NK-92 treated with Interleukin-12 subunit alpha and Interleukin-12 subunit beta, amount 100 ng/mL, for 24 hours (cell line): ENCODE measurements at places on chromosomes 6 and 20.

DNA sequence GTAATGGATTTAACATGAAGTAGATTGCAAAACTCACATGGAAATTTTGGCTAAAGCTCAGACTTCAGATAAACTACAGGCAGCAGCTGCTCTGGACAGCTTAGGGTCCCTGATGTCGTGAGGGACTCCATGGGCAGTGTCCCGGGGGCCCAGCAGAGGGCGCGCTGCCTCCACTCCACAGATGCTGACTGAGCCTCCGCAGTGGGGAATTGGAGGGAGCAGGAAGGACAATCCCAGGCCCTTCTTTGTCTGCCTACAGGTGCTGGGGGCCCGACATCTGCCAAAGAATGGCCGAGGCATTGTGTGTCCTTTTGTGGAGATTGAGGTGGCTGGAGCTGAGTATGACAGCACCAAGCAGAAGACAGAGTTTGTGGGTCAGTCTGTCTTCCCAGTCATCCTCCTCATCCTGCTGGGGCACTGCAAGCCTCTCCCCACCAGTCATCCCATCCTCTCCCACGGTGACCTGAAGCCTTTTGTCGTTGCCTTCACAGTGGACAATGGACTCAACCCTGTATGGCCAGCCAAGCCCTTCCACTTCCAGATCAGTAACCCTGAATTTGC is 35.9 kb downstream of the PLCG1 start:
- peak; percentile 45 for DNase-seq

DNA sequence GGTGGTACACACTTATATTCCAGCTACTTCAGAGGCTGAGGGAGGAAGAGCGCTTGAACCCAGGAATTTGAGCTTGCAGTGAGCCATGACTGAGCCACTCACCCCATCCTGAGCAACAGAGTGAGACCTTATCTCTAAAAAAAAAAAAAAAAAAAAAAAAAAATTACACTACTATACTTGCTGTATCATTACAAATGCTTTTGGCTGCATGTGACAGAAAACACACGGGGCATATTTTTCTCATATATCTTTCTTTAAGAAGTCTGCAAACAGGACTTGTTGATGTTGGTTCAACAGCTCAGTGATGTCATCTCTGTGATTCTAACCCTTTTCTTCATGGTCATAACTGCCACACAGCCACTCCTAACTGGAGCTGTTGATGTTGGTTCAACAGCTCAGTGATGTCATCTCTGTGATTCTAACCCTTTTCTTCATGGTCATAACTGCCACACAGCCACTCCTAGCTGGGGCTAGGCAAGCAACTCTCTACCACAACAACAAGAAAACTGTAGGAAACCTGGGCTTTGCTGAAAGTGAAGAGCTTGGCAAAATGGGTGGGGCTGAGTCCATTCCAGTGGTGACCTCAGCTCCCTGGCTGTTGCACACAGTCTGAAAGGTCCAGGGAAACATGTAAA is 19.8 kb downstream of the MTFR2 start:
- DNase-seq, result no peak

- no peak for DNase-seq
These were observed 34.3 kb downstream of the SRC start for GRCh38 chr20:37379967-37380828.

DNA sequence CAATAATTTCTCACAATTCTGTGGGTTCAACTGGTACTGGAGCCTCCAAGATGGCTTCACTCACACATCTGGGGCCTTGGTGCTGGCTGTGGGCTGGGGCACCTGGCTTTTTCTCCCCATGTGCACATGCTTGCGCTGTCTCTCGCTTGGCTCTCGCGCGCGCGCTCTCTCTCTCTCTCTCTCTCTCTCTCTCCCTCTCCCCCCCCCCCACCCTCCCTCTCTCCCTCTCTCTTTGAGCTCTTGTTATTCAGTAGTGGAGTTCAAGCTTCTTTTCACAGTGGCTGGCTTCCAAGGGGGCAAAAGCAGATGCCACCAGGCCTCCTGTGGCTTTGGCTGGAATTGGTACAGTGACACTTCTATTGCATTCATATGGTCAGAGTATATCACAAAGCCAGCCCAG is 10.8 kb upstream of the TBCC start:
- DNase-seq, result no peak

- DNase-seq, result no peak
These were observed 107.8 kb downstream of the RNGTT start for GRCh38 chr6:88855541-88856147.

GRCh38 chr20:42082611-42083010 is 464.4 kb upstream of the CHD6 start:
- DNase-seq, result no peak

DNA sequence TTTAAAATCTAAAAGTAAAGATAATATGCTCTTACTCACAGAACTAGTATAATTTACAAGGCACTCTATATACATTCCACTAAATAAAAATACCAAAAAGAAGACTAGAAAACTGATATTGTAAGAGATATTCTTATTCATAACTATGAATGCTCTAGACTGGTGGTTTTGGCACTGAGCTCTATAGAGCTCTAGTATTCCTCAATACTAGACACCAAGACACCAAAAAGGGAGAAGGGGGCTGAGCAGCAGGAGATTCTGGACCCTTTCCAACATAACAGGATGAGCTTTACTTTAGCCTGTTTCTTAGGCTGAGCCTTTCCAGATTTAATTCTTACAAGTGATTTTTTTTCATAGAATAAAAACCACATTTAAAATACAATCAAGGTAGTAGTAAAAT is 173.6 kb downstream of the COL21A1 start:
- DNase-seq, result no peak

GRCh38 chr6:131946992-131947955 is 3.9 kb downstream of the CCN2 start:
- DNase-seq, result no peak

- no peak for DNase-seq
These were observed 56.3 kb downstream of the PXDC1 start for GRCh38 chr6:3695065-3695817.

GRCh38 chr6:135581211-135581610 is 83.7 kb upstream of the AHI1 start:
- no peak for DNase-seq

GRCh38 chr6:80457439-80457933 is 351.0 kb downstream of the BCKDHB start:
- DNase-seq, result no peak

- no peak for DNase-seq
These were observed 5.6 kb downstream of the EEF1A1 start for GRCh38 chr6:73515204-73515655.

DNA sequence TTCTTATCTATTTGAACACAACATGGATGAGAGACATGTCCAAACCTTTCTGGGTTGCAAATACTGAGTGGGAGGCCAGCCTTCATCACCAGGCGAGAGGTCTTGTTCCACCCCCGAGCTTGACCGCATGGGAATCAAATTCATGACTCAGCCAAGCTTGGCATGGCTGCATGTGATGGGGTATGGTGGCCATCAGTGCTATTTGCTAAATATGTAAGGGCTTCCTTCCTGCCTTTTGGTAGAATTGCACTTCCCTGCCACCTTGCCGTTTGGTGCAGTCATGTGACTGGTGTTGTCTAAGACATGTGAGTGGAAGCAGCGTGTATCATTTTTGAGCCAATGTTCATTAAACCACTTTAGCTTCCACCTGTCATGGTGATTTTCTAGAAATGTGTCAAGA is 508.9 kb upstream of the SULF2 start:
- no peak for DNase-seq

DNA sequence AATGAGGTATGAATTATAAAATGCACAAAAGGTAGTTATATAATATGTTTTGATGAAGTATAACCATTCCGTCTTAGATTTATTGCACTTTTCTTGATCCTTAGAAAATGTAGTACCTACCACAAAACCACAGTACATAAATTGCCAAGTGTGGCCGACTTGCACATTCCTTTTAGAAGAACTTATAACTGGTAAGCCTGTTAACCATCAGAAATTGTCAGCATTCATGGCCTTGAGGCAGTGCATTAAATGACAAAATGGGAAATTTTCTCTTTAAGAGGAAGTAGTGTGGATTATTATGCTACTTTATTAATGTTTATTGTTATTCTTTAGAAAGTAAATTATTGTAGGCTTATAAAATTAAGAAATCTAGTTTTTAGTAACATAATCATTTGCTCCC is 29.6 kb downstream of the TAB2 start:
- DNase-seq, result no peak
